ENCODE measurements at places on chromosomes 4 and X. TPM values are rescaled to one million over a fixed set of nuclear protein-coding genes. Genes with fewer than 3 reads are reported as not detected.

The SMIM43 gene
- total RNA-seq, result 0.65 TPM

The ZCCHC18 gene
- total RNA-seq, result 4.6 TPM

The TMPRSS11D gene
- total RNA-seq, result 0.16 TPM

The ADH7 gene
- total RNA-seq, result not detected

The CHM gene
- 12.0 TPM for total RNA-seq
